NCI-H1105 treated with DMSO at 0.1 percent for 48 hours (cell line): ENCODE measurements at places on chromosomes 1 and 21.

DNA sequence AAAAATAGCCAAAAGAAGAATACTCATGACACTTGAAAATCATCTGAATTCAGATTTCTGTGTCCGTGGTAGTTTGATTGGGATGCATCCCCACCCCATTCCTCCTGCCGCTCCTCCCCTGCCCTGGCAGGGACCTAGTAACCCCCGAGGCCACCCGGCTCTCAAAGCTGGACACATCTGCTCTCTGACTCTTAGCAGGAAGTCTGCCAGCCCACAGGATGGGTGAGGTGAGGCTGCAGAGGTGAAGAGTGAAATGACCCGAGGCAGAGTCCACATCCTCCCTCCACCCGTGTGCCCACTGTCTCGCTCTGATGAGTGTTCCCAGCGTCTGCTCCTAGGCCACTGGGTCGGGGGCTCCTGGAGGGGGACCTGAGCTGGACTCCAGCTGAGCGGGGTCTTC lies 308.5 kb upstream of the VAMP3 start:
- no peak for DNase-seq

DNA sequence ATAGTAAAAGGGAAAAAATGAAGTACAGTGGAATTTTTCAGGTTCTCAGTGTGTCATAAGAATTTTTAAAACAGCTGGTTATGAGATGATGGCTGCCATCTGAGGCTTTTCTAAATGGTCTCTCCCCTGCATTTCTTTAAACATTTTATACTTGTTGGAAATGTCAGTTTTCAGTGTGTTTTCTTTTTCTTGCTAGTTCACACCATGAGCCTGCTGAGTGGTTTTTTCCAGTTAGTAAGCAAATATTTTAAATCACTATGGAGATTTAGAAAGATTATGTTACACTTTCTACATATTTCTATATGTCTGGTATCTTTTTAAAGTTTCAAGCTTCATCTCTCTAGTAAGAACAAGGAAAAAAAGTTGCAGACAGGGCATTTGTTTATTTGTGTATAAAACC lies 9.6 kb downstream of the RBM15 start:
- no peak for DNase-seq

- DNase-seq = no peak
Observed at GRCh38 chr1:207838156-207839082, 72.5 kb downstream of the CD34 start.

DNA sequence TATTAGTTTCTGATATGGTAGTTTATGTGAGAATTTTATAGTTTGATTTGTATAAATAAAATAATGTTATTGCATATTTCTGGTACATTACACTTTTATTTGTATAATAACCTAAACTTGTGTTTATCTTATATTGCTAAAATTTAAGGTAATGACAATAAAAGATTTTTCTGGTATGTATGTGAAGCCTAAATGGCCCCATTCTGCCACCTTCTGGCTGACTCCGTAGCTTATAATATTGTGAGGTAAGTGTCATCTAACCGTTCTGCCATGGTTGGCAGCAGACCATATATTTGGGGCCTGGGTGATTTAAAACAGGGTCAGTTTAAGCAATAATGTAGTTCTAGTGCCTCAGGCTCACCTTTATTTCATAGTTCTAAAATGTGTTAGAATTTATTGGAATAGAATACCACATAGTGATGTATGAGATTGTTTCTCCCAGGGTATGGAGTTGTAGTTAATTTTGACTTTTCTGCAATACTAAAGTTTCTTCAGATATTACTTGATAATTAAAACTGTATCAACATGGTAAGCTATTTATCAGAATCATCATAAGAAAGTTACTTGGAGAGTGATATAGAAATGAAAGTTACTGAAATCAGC lies 21.2 kb upstream of the PRKACB start:
- peak; percentile 45 for DNase-seq

- DNase-seq = peak; percentile 64
Observed at GRCh38 chr1:119870917-119871596, 25.3 kb downstream of the ADAM30 start.

DNA sequence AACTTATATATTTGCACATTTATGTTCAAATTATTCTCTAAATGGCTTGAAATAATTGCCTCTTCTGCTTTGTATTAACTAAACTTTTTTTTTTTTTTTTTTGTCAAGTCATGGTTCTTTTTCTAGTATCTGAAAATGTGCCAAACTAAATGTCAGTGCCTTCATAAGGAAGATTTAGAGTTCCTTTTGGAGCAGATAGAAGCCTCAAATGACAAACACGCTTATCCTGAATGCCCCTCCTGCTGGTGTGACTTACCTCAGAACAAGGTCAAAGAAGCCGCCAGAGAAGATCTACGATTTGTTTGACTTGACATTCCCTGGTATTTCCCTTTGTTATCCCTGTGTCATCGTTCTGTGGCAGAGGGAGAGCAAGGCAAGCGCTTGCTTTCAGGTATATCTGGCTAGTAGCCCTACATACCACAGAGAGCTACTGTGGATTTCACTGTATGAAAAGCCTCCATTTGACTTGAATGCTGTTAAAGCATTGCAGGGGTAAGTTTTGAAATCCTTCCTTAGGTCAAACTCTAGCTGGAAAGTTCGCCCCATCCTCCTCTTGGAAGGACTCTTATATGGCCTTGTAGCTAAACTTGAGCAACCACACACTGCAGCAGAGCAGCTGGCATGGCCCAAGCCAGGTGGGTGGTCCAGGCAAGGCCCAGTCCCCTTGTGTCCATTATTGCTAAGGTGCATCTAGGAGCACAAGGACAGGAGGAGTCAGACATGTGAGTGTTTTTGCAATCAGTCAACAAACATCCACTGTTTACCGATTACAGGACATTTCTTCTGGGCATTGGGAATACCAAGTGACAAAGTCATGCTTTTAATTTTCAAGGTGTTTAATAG lies 285.4 kb upstream of the USP25 start:
- DNase-seq = no peak

DNA sequence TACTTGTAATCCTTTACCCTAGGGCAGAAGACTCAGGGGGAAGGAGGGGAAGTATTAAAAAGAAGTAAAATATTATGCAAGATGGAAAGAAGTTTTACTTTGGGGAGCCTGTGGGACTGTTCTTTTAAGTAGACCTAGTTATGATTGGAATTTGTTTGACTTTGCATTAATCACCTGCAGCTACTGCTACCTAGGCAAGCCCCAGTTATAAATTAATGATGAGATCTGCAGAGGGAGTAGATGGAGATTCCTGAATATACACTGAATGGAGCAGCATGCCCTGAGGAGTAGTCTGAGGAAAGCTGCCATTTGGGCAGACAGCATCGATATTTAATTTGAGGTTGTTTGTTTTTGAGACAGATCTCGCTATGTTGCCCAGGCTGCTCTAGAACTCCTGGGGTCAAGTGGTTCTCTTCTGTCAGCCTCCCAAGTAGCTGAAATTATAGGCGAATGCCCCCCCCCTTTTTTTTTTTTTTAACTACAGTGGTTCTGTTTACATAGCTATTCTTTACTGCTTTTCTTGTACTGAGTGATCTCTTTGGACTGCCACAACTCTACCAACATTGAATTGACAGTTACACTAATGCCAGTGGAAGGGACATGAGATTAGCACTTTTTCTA lies 81.4 kb upstream of the SERTAD4 start:
- DNase-seq = peak; percentile 21

- no peak for DNase-seq
Observed at GRCh38 chr21:37058261-37058660, 14.6 kb downstream of the PIGP start.

GRCh38 chr1:16386454-16387113 lies 19.5 kb downstream of the SZRD1 start:
- DNase-seq = no peak

DNA sequence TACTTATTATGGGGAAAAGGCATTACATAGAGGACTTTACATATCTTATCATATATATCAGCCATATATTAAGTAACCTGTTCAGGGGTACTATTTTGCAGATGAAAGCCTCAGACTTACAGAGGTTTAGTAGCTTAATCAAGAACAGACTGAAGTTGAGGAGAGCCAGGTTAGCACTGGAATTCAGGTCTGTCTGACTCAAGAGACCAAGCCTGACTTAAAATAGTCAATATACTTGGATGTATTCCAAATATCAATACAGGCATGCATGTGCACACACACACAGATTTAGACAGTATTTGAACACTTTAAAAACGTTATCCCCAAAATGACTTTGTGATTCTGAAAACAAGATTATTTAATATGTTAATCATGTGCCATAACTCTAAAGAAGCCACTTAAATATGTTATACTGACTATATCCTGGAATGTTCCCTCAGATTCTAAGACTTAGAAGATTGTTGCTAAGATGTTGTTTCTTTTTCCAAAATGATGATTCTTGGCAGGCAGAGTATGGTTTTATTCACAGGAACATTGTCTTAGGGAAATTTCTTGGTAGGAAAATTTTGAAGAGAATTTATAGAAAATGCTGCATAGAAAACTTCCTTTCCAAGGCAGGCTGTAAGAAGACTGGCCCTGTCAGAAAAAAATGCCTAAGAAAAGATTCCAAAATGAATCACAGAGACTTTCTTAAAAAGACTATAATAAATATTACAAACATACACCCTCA lies 61.6 kb downstream of the ADAMTS1 start:
- no peak for DNase-seq

DNA sequence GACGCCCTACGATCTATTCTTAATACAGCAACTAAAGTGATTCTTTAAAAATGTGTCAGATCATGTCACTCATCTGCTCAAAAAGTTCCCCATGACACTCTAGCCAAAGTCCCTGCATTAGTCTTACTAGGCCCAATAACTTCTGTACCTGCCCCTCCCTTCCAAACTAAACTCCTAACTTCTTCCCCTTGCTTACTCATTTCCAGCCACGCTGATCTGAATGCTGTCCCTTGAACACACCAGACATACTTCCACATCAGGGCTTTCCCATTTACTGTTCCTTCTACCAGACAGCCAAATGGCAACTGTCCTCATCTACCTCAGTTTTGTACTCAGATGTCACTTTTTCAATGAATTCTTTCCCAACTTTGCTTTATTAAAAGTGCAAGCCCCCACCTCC lies 1.2 kb downstream of the PPT1 start:
- no peak for DNase-seq

- no peak for DNase-seq
Observed at GRCh38 chr1:228093050-228093906, 9.8 kb downstream of the C1orf35 start.

GRCh38 chr1:25649505-25650288 lies 33.1 kb downstream of the MAN1C1 start:
- no peak for DNase-seq

DNA sequence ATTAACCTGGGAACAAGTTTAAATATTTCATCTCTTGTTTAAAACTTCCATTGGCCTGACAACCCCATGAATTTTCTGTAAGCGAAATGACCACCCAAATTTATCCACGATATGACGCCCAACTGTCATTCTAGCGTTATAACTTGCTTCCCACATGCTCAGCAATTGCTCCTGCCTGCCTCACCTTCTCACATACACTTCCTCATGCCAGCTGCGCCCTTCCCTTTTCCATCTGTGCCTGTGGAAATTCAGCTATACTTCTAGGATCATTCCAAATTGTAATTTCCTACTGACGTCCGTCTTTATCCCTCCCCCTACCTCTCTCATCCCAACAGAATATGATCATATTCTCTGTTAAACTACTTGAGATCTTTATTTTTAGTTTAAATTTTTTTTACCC lies 248.0 kb downstream of the RGS7 start:
- no peak for DNase-seq

DNA sequence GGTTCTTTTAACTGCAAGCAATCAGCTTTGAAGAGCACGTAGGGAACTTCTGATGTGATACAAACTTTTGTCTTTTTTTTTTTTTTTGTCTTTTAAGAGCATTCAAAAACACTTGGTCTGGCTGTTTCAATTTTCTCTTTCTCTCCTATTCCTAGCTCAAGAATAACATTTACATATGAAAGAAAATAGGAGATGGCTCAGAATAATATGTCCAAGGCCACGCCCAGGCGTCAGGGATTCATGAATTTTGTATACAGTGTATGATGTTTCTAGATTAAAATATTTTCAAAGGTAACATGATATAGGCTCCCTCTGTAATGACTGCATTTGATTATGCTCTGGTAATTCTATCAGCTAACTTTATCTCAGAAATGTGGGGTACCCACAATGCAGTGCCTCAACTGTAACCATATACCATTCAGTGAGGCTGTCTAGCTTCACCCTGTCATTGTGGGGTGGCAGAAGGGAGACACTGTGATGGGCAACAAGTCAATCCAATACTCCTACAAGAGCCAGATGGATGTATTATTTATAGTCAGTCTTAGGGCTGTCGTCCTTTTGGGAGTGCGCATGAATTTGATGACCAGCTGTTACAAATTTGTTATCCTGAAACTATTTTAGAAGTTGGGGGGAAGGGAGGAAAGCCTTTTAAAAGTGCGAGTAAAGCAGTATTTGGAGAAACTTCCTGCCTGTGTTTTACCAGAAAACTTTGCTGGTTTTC lies 1.5 kb upstream of the AKNAD1 start:
- DNase-seq = no peak

- DNase-seq = no peak
Observed at GRCh38 chr1:42835422-42835821, 11.0 kb upstream of the ZNF691 start.

GRCh38 chr21:46207006-46207919 lies 21.3 kb downstream of the LSS start:
- no peak for DNase-seq

DNA sequence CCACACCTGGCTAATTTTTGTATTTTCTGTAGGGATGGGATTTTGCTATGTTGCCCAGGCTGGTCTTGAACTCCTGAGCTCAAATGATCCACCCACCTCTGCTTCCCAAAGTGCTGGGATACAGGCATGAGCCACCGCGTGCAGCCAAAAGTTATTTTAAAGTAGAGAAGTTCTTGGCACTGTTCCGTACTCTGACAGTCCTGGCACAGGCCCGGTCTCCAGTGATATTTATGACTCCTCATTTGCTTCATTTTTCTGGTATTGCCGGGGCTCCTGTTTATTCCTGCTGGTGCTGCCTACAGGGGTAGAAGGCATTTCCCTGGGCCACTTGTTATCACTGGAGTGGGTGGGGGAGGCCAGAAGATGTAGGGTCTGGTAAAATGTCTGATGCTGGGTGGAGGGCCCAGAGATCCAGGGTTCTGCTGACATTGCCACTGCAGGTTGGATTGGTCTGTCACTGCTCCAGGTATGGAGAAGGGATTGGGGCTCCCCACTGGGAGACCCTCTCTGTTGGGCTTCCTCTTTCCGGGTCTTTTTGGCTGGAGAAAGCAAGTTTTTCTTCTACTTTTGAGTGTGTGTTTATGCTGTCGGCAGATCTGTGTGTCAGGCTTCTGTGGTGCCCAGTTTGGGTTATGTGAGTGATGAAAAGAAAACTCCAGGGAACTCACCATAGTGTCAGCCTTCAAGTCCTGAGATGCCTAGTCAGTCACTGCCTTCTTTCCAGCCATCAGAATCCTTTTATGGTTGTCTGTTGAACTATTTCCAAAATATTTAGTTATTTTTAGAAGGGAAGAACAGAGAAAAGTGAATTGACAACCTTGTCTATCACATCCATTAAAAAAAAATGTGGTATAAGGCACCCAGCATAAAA lies 4.5 kb downstream of the MROH7 start:
- no peak for DNase-seq
